ENCODE measurements at places on chromosomes 6 and 20.

DNA sequence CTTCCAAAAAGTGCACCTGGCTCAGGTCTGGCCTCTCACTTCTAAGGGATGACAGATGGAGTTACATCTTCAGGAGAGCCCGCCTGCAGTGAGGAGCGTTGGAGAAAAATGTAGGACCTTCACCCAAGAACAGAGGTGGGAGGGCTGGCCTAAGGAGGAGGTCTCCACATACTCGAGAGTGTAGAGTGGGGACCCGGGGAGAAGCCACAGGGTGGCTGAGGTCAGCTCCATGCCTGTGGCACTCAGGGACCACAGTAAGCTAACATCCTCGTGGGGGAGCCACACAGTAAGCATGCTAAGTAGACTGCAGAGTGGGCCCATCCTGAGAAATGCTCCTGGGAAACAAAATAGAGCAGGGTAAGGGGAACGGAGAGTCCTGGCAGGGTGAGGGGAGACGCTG lies 24.0 kb downstream of the AAR2 start:
- DNase-seq: no peak

DNA sequence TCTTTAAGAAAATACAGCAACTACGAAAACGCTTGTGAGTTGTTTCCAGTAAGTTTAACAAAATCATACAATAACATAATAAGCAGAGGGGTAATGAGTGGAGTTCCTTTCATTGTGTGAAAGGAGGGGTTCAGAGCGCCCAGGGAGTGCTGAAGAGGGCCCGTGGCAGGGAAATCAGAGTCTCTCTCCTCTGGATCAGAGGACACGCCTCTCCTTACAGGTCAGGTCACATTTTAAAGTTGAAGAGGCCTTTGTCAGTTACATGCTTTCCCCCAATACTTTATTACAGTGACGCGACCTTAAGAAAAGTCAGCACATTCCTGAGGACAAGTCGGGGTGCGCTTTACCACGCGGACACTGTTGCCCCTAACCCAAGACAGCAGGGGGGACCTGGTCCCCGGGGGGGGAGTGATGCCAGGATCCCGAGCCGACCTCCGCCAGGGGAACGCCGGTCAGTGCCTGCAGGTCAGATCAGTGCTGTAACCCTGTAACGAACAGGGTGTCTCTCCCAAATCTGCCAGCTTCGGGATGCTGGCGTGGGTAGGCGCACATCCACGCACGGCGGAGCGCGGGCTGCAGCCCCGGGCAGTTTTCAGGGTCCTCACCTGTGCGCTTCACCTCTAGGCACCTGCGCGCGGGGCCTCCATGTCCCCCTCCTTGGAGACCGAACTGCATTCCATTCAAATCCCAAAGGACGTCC lies 848 bp downstream of the DACT2 start:
- DNase-seq: no peak

- DNase-seq: no peak
Measured at GRCh38 chr20:4008026-4008413, 7.3 kb downstream of the RNF24 start.

GRCh38 chr20:4802023-4802422 lies 80.3 kb downstream of the PRND start:
- DNase-seq: no peak

GRCh38 chr6:167569879-167570278 lies 245.0 kb downstream of the TTLL2 start:
- no peak for DNase-seq

DNA sequence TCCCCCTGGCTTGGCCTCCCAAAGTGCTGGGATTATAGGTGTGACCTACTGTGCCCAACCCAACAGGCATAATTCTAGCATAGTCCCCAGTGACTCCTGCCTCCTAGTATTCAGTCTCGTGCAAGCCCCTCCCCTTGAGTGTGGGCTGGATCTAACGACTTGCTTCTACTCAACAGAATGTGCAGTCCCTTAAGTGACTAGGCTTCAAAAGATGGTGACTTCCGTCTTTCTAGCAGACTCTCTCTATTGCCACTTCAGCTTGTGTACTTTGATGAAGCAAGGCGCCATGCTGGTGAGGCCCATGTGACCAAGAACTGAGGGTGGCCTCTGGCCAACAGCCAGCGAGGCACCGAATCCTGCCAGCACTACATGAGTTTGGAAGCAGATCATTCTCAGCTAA lies 109.6 kb upstream of the TRAF3IP2 start:
- DNase-seq: no peak

- no peak for DNase-seq
Measured at GRCh38 chr20:59421089-59421488, 120.7 kb downstream of the EDN3 start.

DNA sequence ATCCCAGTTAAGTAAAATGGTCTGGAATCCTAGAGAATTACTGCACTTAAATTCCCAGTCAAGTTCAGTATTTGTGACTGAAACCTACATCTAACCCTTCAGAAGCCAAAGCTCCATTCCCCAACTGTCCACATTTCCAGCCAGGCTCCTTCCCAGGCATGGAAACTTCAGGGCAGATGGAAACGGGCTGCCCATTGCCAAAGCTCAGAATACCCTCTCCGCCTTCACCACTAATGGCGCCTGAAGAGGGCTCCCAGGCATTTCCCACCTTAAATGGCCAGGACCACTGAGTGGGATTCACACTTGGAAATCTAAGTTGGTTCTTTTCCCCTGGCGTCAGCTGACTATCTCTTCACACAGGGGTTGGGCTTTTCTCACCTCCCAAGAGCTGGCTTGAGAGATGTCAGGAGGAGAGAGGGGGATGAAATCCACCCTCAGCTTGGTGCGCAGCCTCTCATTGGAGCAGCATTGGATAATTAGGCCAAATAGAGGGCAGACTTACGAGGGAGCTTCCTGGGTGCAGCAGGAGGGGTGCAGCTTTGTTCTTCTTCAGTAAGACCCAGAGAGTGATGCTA lies 82.9 kb downstream of the ANKRD60 start:
- no peak for DNase-seq

- no peak for DNase-seq
Measured at GRCh38 chr20:44460795-44461141, 14.9 kb upstream of the TTPAL start.

DNA sequence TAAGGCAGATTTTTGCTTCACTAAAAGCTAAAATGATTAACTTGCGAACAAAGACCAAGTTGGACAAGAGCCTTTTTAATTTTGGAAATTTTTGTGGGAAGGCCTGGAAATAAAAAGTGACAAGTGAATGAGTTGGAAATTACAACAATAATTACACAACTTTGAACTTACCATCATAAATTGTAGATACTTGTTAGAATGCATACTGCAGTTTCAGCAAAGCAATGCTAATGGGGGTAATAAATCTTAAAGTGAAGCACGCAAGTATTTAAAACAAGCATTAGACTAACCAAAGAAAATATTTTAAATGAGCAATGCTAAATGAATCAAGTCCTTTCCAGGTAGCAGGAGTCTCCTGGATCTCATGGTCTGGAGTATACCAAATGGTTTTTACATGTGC lies 83.2 kb upstream of the EYA4 start:
- no peak for DNase-seq

Measured in activated T-cell treated with anti-CD3 and anti-CD28 coated beads for 1 hour (primary cell).